ENCODE measurements at places on chromosomes 6 and 20.

DNA sequence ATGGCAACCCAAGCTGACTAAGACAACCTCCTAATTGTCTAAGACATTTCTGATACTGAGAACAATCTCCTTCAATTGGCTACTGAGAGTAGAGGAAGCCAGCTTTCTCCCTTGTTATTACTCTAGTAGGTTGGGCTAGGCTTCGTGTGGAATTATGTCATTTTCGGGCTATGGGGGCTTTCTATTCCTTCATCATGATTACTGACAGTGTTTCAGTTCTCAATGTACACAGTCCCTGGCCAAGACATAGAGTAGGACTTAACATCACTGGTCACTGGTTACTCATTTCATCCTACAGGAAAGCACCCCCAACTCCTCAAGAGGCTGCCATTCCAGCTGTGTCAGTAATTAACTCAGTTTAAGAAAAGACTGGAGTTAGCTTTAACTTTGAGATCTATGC is 100.0 kb downstream of the KIF6 start:
- DNase-seq = no peak

DNA sequence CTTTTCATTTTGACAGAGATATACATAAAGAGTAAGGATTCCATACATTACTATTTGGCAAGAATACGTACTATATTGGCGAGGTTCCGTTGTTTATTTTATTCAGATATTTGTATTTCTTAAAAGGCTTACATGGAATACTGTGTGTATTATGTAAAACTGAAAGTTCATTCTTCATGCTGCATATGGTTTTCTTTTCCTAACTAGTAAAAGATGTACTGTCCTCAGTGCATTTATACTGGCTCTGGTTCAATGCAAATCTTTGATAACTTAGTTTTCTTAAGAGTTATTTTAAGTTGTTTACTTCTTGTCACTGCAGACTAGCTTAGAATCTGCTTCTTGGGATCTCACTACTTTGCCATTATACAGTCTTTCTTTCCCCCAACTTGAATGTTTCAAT is 42.0 kb downstream of the ADGRB3 start:
- DNase-seq = no peak

- DNase-seq = no peak
Observed at GRCh38 chr20:22663528-22664025, 79.2 kb upstream of the FOXA2 start.

DNA sequence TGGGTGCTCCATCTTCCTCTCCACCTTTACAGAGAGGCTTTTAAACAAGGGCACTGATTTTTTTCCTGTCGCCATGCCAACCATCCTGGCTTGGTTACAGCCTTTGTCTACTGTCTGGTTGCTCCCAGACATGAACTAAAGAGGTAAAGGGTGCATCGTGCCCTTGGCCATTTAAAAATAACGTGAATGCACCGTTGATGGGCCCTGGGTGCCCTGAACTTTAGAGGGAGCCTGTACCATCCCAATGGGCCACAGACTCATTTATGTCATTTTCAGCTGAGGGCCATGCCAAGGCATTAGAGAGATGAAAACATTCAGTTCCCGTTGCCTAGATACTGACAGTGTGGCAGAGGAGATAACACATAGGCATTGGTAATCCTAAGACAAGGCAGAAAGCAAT is 23.3 kb downstream of the TMC2 start:
- DNase-seq = no peak

- DNase-seq = no peak
Observed at GRCh38 chr6:14317387-14317970, 199.9 kb downstream of the CD83 start.

GRCh38 chr6:35642471-35643161 is 46.1 kb downstream of the FKBP5 start:
- no peak for DNase-seq

All from non-pigmented ciliary epithelial cell (primary cell).